Caco-2 (cell line): ENCODE measurements at places on chromosomes 12 and 14. TPM values are rescaled to one million over a fixed set of nuclear protein-coding genes. Genes with fewer than 3 reads are reported as not detected.

Gene LRRC10
- not detected in 2 replicates for total RNA-seq

DNA sequence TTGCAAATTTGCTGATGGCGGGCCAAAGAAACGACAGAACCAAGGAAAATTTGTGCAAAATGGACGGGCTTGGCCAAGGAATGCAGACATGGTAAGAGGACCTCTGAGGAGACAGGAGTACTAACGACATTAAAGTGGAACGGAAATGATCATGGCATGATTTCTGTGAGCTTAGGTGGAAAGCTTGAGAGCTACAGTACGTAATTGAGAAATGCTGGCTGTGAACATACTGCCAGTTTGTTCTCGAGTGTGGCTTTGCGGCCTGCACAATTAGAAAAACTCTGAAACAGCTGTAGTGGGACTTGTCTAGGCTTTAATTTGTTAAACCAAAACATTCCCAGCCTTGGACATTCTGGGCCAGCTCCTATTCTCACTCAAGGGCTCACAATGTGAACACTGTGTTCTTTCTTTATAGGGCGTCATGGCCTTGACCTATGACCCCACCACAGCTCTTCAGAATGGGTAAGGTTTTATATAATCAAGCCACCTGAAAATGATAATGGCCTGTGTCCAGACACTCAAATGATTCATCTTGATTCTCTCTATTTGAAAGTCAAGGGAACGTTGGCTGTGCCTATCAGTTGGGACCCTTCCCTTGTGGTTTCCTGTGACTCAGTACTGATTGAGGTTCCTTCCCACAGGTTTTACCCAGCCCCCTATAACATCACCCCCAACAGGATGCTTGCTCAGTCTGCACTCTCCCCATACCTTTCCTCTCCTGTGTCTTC lies 48.5 kb downstream of the BAZ2A start:
- no peak overlapping the region for H3K27ac ChIP-seq
- H3K4me1 ChIP-seq = no peaks in the 10 kb centered on the region
- H3K36me3 ChIP-seq = no peaks in the 10 kb centered on the region
- no peak for DNase-seq
- no peak overlapping the region for H3K4me3 ChIP-seq
- H3K27me3 ChIP-seq = no peaks in the 10 kb centered on the region

DNA sequence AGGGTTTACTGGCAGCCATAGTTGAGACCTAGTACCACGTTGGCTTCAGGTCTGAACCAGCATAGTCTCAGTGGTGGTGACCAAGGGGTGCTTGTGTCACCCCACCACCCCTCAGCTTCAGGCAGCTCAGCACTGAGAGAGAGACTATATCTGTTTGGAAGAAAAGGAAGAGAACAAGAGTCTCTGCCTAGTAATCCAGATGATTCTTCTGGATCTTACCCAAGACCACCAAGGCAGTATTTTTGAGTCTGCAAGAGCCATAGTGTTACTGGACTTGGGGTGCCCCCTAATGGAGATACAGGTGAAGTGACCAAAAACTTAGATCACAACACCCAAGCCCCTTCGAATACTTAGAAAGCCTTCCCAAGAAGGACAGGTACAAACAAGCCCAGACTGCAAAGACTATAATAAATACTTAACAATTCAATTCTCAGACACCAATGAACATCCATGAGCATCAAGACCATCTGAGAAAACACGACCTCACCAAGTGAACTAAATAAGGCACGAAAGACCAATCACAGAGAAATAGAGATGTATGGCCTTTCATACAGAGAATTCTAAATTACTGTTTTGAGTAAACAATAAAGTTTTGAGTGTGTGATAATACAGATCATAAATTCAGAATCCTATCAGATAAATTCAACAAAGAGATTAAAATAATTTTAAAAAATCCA lies 107.0 kb downstream of the HELB start:
- no peak overlapping the region for H3K4me3 ChIP-seq
- DNase-seq = peak; percentile 45
- no peaks in the 10 kb centered on the region for H3K27me3 ChIP-seq

DNA sequence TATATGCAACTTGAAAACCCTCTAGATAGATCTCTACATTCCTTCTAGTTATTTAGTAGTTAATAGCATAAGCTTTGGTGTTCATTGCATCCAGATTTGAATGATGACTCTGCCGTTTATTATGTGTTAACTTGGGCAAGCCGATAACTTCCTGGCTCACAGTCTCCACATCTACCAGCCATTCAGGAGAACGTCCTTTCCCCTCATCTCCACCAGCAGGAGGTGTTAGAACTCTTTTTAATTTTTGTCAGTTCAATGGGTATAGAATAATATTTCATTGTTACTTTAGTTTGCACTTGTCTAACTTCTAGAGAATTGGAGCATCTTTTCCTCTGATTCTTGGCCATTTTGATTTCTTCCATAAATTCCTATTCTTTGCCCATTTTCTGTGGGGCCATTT lies 30.0 kb upstream of the WSCD2 start:
- no peak for DNase-seq
- H3K36me3 ChIP-seq = no peaks in the 10 kb centered on the region
- H3K27ac ChIP-seq = no peak overlapping the region
- H3K4me3 ChIP-seq = no peak overlapping the region

DNA sequence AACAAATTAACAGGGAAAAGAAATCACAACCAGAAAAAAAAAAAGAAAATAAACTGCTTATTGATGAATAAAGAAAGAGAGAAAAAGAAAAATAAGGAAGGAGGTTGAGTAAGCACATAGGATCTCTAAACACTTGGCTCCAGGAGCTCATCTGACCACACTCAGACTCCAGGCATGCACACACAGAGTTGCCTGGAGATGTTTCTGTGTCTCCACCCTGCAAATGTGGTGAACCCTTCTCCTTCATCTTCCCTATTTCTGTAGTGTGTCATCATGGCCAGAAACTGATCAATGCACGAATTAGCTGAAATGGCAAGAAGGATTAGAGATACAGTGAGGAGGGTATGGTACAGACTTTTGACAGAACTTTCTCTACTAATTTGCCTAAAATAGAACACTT lies 20.2 kb downstream of the OR4N2 start:
- no peak overlapping the region for H3K27ac ChIP-seq
- no peaks in the 10 kb centered on the region for H3K4me1 ChIP-seq
- no peaks in the 10 kb centered on the region for H3K36me3 ChIP-seq
- DNase-seq = no peak

GRCh38 chr12:93047118-93047517 lies 118.0 kb upstream of the EEA1 start:
- no peaks in the 10 kb centered on the region for H3K27me3 ChIP-seq
- H3K4me3 ChIP-seq = no peak overlapping the region
- H3K4me1 ChIP-seq = peaks cover 65% of the 10 kb centered on the region
- H3K27ac ChIP-seq = no peak overlapping the region

GRCh38 chr12:26740991-26741390 lies 92.0 kb downstream of the ITPR2 start:
- H3K27ac ChIP-seq = no peak overlapping the region
- DNase-seq = no peak
- H3K4me1 ChIP-seq = peaks cover 15% of the 10 kb centered on the region
- no peaks in the 10 kb centered on the region for H3K27me3 ChIP-seq
- no peak overlapping the region for H3K4me3 ChIP-seq
- no peaks in the 10 kb centered on the region for H3K36me3 ChIP-seq

GRCh38 chr14:94925416-94926173 lies 155.7 kb upstream of the GSC start:
- H3K27me3 ChIP-seq = no peaks in the 10 kb centered on the region
- DNase-seq = no peak
- H3K36me3 ChIP-seq = no peaks in the 10 kb centered on the region
